Nucleus accumbens (tissue), 56 donors: ENCODE measurements at places on chromosomes 5 and 9.

- no peak for DNase-seq
These were observed 621 bp downstream of the CEP72 start for GRCh38 chr5:612498-613424.

GRCh38 chr5:179355976-179356974, 11.0 kb upstream of the ADAMTS2 start:
- no peak for DNase-seq

- DNase-seq, result no peak
These were observed 113.5 kb upstream of the IL6ST start for GRCh38 chr5:56108246-56108645.

DNA sequence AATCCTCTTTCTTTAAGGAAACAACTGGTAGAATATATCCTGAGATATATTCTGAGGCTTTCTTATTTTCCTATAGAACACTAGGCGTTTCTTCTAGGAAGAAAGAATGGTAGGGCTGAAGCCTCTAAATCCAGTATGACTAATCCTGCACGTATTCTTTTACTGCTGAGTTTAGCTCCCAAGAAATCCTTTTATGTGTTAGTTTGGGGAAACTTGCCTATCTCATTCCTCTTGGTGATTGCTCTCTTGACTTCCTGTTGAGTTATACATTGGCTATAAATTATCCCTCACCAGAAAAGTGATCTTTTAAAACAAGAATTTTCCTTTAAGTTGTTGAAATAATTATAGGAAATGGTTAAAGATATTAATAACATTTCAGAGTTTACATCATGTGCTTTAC, 422.9 kb downstream of the TMEM161B start:
- no peak for DNase-seq

GRCh38 chr5:129760636-129761325, 12.9 kb downstream of the MINAR2 start:
- DNase-seq, result no peak

DNA sequence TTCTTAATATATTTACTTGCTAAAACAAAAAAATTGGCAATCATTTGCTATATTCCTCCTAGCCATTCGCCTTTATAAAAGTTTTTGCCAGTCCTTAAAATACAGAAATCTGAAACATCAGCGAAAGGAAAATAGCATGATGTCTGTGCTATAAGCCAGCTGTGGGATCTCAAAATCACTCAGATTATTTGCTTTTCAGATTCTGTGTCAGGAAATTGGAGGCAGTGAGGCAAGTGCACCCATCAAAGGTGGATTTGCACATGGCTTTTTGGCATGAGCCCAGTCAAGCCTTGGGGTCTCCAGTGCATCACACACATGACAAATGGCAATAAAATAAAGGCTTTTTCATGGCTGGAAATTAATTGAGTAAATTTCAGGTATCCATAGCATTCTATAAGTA, 196.8 kb upstream of the DAPK1 start:
- DNase-seq, result no peak

- no peak for DNase-seq
These were observed 78.5 kb downstream of the SHB start for GRCh38 chr9:37990404-37991015.

- peak; percentile 4 for DNase-seq
These were observed 43.1 kb downstream of the SPATA31D1 start for GRCh38 chr9:82031538-82032280.

GRCh38 chr5:137440795-137441194, 58.3 kb downstream of the SPOCK1 start:
- no peak for DNase-seq

DNA sequence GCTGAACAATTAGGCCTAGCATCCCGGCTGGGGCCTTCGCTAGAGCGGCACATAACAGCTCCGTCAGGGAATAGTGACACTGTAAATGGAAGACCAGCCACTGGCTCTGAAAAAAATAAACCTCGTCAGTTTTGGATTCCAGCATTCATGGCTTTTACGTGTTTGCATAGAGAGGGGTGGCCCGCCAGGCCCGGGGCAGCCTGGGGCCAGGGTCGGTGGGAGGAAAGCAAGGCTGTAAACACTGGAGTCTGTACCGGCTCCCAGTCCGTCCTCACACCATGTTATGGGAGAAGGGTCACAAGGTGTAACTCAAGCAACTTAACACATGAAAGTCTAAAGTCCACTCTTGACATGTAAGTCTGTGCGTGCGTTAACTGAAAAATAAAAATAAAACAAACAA, 11.2 kb downstream of the CCNI2 start:
- no peak for DNase-seq

GRCh38 chr9:128128836-128129590, 1.5 kb upstream of the PTGES2 start:
- no peak for DNase-seq

DNA sequence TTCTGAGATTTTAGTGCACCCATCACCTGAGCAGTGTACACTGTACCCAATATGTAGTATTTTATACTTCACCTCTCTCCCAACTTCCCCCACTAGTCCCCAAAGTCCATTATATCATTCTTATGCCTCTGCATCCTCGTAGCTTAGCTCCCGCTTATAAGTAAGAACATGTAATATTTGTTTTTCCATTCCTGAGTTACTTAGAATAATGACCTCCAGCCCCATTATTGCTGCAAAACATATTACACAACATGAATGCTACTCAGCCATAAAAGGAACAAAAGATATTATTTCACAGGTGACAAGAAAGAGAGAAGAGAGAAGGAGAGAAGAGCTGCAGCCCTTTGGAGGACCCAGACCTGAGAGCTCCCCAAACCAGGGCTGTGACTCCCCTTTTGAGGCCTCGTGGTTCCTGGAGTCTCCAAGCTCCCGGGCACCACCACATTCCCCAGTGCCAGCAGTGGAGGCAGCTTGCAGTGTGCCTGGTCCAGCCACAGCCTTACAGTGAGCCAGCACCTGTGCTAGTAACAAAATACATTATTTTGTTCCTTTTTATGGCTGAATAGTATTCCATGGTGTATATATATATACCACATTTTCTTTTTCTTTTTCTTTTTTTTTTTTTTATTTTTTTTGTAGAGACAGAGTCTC, 194.5 kb upstream of the DAB2 start:
- no peak for DNase-seq

GRCh38 chr9:27566118-27566517, 7.2 kb downstream of the C9orf72 start:
- DNase-seq, result no peak

GRCh38 chr5:170092455-170093101, 13.1 kb upstream of the FOXI1 start:
- DNase-seq, result no peak

GRCh38 chr5:82679660-82680059, 397.5 kb downstream of the TMEM167A start:
- no peak for DNase-seq

- DNase-seq, result peak; percentile 28
These were observed 19.7 kb downstream of the DNAJA1 start for GRCh38 chr9:33044677-33045282.

DNA sequence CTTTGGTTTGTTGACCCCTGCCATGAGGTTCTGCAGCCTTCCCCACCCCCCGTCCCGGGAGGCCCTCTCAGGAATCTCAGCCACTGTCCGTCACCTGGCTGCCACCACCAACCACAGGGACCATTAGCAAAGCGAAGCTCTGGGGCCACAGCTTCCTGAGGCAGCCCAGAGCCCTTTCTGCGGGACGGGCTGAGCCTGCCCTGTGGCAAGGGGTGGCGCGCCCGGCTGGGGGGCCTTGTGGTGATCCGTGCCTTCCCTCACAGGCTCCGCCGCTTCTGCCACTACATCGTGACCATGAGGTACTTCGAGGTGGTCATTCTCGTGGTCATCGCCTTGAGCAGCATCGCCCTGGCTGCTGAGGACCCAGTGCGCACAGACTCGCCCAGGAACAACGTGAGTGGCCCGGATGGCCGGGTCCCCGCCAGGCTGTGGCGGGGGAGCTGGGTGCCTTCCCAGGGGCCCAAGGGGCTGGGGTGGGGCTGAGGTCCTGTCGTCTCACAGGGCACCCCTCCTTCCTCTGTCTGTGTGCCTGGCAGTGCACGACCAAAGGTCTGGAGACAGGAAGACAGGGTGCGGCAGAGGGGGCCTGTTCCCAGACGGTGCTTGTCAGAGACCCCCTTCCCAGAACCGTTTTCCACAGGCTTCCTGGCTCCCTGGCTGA, 169.2 kb downstream of the CACNA1B start:
- DNase-seq, result no peak

DNA sequence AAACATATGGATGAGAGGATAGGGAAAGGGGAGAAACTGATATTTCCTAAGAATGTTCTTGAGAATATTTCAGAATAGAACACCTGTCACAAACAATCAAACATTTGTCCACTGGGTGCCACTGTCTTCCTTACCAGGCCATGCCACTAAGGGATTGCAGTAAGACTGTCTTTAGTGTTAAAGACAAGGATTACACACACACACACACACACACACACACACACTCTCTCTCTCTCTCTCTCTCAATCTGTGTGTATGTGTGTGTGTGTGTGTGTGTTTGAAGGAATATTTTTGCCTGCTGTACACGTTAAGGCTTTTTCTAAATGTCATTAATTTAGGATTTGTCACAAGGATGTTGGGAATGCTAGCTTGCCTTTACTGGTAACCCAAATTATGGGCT, 54.4 kb downstream of the CCDC192 start:
- no peak for DNase-seq

GRCh38 chr9:87307848-87308247, 189.8 kb upstream of the DAPK1 start:
- no peak for DNase-seq

DNA sequence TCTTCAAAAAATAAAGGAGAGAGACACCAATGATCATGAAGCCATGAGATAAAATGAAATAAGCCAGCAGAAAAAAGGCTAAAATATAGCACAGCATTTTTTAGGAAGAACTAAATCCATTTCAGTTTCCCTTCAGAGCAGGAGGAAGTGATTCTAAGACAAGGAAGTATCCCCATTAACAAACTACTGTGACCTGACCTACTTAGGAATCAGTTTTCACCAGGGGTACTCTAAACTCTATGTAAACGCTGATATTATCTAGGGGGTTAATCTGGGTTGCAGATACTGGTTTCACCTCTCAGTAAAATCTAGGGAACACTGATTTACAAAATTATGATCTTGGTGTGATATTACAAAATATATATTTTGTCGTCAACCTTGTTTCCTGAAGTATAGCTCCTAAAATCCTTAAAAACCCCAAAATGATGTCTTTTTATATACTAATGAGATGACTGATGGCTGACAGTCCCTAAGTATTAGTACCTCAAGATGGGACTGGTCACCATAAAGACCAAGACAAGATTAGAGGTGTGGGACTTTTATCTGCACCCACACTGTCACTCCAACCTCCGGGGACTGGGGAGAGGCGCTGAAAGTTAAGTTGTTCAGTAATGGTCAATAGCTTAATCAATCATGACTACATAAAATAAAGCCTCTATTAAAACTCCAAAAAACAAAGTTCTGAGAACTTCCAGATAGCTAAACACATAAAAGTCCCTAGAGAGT, 2.9 kb upstream of the FNBP1 start:
- no peak for DNase-seq

- no peak for DNase-seq
These were observed 18.2 kb upstream of the CEP120 start for GRCh38 chr5:123441408-123441807.

DNA sequence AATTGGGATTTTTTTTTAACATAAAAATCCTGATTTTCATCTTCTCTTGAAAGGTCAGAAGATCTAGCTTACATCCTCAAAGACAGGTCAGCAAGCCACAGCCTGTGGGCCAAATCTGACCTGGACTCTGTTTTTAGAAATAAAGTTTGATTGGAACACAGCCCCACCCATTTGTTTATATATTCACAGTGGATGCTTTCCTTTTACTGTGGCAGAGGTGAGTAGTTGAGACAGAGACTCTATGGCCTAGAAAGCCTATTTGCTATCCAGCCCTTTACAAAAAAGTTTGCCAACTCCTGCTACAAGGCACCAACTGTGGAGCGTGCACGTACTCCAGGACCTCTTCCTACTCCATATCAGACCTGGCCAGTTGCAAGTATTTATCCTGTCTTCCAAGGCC, 13.4 kb upstream of the CCNJL start:
- no peak for DNase-seq

DNA sequence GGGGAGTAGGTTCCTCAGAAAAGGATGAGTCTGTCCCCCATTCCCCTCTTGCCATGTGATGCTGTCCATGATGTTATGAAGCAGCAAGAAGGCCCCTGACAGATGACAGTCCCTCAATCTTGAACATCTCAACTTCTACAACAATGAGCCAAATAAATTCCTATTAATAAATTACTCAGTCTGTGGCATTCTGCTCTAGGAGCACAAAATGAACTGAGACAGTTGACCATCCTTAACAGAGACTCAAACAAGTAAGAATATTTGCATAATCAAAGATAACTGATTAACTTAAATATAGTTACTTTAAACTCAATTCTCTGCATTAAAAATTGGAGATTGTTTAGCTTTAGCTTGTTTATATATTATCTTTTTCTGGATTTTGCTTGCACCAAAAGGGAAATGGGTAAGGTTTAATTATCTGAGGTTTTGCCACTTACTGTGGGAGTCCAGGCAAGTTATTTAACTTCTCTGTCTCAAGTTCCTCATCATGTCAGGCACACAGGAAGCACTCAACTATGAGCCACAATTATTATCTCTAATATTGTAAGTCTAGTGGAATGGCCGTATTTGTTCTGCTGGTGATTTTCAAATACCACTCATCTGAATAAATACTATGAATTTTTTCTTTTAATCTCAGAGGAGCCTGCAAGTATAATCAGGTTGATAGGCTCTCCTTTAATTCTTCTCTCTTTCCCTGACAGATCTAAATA, 162.9 kb downstream of the TSSK1B start:
- no peak for DNase-seq
